ENCODE measurements at places on chromosomes 2 and 18.

GRCh38 chr2:63012541-63012940 is 38.1 kb upstream of the OTX1 start:
- no peak for DNase-seq

DNA sequence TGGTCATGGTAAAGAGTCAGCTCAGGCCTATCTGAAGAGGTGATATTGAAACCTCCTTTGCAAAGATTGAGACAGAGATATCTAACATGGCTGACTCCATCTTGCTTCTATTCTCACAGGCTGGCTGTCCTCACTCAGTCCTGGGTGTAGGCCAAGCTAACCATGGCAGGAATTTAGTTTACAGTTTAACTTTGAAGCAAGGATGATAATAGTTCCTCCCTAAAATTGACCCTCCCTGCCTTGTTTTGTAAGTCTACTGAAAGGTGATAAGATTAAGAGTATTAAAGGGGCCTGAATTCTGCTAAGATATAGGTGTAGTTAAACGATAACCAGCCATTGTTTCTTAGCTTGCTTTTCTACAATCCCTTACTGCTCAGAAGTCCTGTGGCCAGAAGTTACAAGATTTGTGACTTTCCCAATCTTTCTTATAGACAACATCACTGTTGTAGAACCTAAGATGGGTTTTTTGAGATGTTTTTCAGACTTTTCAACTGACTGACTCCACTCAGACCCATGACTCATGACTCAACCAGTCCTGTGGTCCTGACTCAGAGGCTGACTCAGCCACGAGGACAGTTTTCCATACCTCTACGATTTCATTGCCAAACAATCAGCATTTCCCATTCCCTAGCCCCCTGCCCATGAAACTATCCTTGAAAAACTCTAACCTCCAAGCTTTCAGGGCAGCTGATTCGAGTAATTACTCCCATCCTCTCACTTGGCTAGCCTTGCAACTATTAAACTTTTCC is 195.7 kb upstream of the SESTD1 start:
- DNase-seq: no peak

- DNase-seq: no peak
Observed at GRCh38 chr2:152582081-152582480, 135.2 kb downstream of the PRPF40A start.

DNA sequence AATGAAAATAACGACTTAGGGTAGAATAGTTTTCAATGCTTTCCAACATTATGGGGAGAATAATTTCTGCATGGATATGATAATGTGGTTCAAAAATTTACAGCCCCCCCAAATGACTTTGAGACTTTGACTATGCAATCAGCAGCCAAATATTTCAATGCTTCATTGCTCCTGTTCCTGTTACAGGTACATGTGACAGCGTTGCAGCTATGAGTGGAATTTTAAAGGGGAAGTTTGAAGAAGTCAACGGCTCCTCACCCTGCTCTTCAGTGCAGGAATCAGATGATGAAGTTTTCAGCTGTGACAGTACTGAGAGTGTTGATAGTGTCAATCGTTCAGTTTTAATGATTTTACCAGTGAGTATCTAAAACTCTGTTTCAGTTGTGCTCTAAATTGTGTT is 25.1 kb downstream of the CSRNP3 start:
- no peak for DNase-seq

- no peak for DNase-seq
Observed at GRCh38 chr2:231907765-231908164, 18.4 kb downstream of the NPPC start.

DNA sequence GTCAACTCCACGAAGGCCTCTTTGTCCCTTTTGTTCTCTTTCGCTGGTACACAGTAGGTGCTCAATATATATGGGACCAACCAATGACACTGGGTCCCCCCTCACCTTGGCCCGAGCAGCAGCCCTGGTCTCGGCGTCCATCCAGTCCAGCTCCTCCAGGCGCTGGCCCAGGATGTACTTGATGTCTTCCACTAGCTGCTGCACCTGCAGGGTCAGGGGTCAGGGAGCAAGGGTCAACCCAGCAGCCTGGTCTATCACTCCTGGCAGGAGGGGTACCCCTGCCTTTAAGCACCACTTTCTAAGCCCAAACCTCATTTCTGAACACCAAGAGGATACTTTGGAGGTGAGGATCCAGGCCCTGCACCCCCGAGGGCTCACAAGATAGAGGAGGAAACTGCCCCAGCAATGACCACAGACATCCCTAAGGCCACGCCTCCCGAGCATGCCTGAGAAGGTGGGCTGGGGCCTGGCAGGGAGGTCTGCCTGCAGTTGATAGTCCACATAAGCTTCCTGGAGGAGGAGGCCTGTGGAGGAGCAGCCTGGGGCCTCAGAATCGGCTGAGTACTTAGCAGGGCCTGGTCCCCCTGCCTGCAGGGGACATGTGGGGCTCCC is 4.2 kb downstream of the ECEL1 start:
- no peak for DNase-seq

GRCh38 chr2:73297586-73297985 is 4.2 kb upstream of the EGR4 start:
- no peak for DNase-seq

GRCh38 chr2:226971084-226971483 is 135.2 kb downstream of the RHBDD1 start:
- no peak for DNase-seq

DNA sequence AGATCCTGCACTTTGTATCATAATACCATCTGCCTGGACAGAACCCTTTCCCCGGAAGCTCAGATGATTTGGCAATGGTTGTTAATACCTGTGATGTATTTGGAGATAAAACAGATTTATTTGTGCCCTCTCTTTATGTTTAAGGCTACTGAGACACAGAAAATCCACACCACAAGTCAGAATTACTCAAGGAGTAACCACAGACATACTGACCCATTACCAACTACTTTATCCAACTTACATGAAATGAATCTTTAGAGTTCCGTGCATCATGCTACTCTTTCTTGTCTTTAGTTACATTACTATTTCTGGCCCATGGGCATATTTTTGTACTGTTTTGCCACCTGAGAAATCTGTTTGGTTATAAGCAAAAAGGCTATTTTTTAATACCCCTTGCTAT is 384.0 kb downstream of the STK39 start:
- DNase-seq: no peak

- no peak for DNase-seq
Observed at GRCh38 chr2:56268856-56269255, 85.1 kb downstream of the CCDC85A start.

GRCh38 chr2:1744446-1745170 is at the start of gene PXDN:
Gene PXDN, minus strand, starts transcription at chr2:1744515. Its CDS starts 60 bp downstream, at chr2:1744455.
- peak; percentile 39 for DNase-seq

GRCh38 chr2:82650038-82650437 is 1809.0 kb downstream of the SUCLG1 start:
- no peak for DNase-seq

DNA sequence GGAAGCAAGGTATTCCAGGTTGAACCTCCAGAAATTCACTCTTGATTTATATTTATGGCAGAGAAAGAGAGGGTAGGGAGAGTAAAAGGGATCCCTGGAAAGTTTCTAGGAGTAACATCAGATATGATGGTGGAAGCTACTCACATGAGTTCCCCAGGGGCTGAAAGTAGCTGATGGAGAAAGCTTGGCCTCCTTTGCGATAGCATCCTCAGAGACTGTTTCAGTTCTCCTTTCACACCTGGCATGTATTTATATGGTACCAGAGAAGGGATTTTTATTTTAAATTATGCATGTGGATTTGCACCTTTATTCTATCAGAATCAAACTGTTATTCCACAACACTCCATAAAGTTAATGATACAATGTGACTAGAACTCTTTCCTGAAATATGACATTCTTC is 126.3 kb upstream of the OSR1 start:
- no peak for DNase-seq

DNA sequence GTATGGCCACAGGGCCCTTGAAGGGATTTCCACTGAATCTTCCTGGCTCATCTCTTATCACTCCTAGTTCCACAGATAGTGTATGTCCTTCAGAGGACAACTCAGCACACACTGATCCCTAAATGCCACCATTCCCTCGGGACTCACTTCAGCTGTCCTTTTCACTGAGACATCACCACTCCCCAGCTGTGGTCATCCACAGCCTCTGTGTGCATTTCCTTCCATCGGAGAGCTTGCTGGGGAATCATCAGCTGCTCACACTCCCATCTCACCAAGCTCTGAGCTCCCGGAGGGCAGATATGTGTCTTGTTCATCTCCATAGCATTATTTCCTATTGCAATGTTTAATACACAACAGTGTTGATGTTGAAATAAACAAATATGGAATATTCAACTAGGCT is 759.5 kb downstream of the RNF144A start:
- no peak for DNase-seq

- no peak for DNase-seq
Observed at GRCh38 chr18:75110846-75111415, 98.0 kb downstream of the PTGR3 start.

GRCh38 chr2:98759338-98759737 is 28.4 kb upstream of the MGAT4A start:
- DNase-seq: no peak

DNA sequence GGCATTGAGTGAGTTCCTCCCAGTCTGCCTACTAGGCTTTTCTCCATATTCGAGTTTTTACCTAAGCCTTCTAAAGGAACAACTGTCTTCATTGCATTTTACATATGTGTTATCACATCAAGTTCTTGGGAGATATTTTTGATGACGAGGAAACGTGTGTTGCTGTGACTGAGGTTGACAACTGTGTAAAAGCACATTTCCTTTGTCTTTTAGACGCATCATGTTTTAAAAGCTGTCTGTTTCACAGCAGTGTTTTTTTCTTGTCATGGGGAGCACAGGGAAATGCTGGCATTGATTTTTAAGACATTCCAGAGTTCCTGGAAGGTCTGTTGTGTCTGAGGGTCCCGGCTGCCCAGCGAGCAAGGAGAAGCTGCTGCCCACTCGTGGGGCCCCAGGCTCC is 381.8 kb downstream of the DCDC2C start:
- DNase-seq: no peak

DNA sequence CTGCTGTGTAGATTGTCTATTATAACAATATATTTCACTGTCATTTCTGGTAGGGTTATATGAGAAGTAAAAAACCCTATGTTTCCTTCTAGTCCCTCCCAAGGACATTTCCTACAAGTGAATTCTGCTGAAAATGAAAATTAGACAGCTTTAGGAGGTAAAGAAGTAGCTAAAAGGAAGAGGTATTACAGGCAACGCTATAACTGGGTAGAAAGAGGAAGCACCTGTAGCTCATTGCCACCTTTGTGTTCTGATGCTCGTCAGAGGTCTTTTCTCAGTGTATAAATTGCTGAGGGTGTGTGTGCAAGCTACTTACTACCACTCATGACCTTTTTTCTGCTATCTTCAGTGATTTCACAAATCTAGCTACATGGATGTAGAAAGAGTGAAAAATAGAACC is 1.4 kb downstream of the DNAJC10 start:
- DNase-seq: no peak

- no peak for DNase-seq
Observed at GRCh38 chr18:55585920-55586561, 2.0 kb downstream of the TCF4 start.

- no peak for DNase-seq
Observed at GRCh38 chr2:106137731-106138521, 56.2 kb downstream of the UXS1 start.

DNA sequence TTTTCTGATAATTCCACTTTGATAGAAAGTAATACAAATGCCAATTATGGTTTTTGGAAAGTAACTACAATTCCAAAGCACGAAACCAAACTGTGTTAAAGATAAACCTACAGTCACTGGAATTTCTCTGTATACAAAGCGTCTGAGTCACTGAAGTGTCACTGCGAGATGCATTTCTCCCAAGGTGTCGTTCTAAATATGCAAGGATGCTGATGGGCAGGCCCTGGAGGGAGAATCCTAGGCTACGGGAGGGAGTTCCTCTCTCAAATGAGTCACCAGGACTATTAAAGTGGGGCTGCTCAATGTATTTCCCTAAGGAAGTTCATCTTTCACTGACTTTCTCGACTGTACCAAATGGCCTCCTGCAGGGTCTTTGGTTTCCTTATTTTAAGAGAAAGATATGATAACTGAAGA is 163.8 kb upstream of the STK17B start:
- no peak for DNase-seq

DNA sequence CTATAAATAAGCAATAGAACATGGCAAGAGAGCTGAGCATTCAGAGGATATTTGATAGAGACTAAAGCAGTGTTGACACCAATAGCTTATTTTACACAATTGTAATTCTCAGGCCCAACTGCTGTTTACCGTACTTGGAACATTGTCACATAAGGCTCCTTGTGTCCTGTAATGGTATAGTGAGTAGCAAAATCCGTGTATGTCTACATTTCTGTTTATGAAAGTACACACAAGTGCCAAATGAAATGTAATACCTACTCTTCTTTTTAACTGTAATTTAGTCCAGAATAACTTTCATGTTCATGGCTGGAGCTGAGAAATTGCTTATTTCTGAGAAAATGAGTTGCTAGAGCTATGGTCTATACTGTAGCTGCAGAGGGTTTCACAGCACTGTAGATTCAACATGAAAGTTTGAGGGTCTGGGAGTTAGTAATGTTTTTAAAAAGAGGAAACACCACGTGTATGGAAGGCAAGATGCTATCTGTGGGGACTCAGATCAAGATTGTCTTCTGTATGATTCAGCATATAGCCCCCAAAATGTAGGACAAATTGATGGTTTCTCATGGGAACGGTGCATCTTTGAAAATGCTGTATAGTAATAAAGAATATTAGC is 110.2 kb upstream of the NOSTRIN start:
- no peak for DNase-seq

DNA sequence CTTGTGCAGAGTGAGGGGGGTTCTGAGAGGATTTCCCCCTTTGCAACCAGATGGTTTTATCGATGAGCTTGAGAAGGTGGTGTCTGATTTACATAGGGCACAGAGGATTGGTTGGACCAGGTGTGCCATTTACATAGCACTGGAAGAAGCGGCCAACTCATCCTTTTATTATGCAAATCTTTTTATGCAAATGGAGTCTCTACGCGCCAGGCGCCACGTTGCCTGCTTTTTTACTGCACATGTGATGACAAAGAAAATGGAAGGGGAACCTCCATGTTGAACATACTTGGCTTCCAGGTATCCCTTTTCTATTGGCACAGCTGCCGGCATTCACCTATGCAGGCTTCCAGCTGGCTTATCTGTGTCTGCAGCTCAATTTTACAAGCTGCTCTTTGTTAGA is 18.4 kb upstream of the TXNL4A start:
- no peak for DNase-seq

GRCh38 chr18:10304853-10305252 is 149.6 kb upstream of the APCDD1 start:
- DNase-seq: no peak

DNA sequence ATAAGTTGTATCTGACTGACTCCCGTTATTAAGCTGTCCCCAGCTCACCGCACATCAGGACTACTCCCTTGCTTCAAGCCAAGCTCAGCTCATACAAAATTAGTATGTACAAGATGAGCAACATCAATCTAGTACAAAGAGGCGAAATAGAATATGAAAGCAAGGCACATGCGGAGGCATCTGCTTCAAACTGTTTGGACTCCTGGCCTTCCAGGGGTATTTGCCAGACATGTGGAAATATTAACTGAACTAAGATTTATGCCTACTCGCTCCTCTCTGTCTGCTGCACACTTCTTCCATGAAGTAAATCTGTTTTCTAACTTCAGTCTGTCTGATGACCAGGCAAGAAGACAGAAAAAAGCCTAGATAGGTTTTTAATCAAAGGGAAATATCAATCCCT is 499.8 kb downstream of the PID1 start:
- DNase-seq: no peak

- DNase-seq: no peak
Observed at GRCh38 chr18:62841405-62841804, 126.1 kb downstream of the PHLPP1 start.

- no peak for DNase-seq
Observed at GRCh38 chr2:95372216-95372829, 30.2 kb upstream of the FAHD2A start.

- no peak for DNase-seq
Observed at GRCh38 chr18:36534154-36534688, 236.7 kb downstream of the FHOD3 start.

Measured in HEK293T (cell line).